Endodermal cell (in vitro differentiated cells): ENCODE measurements at places on chromosomes 11 and 22. TPM values are rescaled to one million over a fixed set of nuclear protein-coding genes. Genes with fewer than 3 reads are reported as not detected.

The ARFIP2 gene
- 53.8 and 56.5 TPM in 2 replicates for total RNA-seq

The OR8G1 gene
- not detected in 3 replicates for total RNA-seq

The CCDC81 gene
- total RNA-seq, result 33.3 and 36.6 TPM in 2 replicates

GRCh38 chr11:88813233-88813915, 252.4 kb downstream of the GRM5 start:
- no peak for DNase-seq
- H3K36me3 ChIP-seq, result no peaks in the 10 kb centered on the region
- H3K4me3 ChIP-seq, result no peak overlapping the region
- H3K27ac ChIP-seq, result no peak overlapping the region
- no peaks in the 10 kb centered on the region for H3K27me3 ChIP-seq

GRCh38 chr22:17950651-17951214, 73.6 kb downstream of the MICAL3 start:
- no peak overlapping the region for H3K27ac ChIP-seq
- no peak overlapping the region for H3K4me3 ChIP-seq
- H3K36me3 ChIP-seq, result no peaks in the 10 kb centered on the region
